ENCODE measurements at places on chromosomes 12 and 14.

DNA sequence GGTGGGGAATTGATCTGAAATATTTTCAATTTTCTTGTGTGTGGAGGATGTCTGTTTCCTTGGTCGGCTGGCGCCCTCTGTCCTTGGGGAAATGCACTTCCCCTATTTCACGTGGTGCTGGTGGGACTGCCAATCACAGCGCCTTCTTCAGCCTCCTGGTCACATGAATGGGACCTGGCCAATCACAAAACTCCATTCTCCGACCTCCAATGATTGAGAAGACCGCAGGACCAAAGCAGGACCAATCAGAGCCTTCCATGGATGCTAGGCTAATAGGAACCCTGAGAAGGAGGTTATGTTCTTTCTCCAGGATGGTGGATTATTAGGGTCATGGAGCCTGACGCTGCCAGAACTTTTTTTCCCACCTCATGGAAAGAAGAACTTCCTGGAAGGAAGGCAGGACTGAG, 188.7 kb downstream of the TTC8 start:
- peak; percentile 30 for DNase-seq

DNA sequence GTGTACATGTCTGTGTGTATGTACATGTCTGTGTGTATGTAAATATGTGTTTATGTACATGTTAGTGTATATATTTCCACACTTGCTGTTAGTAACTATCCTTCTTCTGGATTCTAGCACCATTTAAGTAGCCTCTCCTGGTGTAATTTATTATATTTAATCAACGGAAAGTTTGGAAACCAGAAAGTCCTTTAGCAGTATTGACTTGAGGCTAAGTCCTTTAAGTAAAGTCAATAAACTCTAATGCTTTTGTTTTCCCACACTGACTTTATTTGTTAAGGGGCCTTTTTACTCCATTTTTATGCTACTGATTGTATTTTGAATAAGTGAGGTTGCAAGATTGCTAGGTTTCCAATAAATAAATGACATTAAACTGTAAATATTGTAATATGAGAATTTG, 876.4 kb upstream of the SEL1L start:
- no peak for DNase-seq

- no peak for DNase-seq
Observed at GRCh38 chr14:20391505-20391904, 21.8 kb downstream of the TEP1 start.

DNA sequence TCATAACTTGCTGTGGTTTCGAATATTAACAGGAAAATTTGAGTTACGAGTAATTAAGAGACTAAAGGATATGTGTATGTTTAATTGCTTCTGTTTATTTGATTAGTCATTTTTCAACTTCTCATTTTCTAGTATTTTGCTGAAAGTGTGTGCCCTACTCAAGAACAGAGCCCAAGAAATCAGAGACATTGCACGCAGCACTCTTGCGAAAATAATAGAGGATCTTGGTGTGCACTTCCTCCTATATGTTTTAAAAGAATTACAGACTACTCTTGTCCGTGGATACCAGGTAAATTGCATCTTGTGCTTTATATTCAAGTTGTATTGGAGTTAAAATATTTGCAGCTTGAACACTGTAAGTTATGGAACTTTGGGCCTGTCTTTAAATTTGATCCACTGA, 50.8 kb downstream of the ARL1 start:
- DNase-seq = no peak

GRCh38 chr12:52845946-52846345, 2.8 kb downstream of the KRT78 start:
- no peak for DNase-seq

- peak; percentile 53 for DNase-seq
Observed at GRCh38 chr12:81468206-81468605, 290.9 kb downstream of the PPFIA2 start.

DNA sequence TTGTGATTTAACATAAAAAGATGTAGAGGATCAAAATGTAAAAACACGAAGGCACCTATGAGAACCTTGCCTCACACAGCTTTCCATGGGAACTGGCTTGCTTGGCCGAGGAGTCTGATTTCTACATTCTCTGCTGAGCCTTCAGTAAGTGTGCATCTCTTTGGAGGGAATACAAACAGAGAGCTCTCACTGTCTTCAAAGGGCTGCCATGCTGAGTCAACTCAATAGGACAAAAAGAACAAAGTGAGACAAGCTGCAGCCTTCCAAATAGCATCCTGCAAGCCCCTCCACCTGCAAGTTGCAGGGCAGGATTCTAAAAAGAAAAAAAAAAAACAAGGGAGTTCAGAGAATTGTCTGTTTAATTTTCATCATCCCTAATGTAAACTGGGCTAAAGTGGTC, 411.9 kb downstream of the NELL2 start:
- DNase-seq = no peak

DNA sequence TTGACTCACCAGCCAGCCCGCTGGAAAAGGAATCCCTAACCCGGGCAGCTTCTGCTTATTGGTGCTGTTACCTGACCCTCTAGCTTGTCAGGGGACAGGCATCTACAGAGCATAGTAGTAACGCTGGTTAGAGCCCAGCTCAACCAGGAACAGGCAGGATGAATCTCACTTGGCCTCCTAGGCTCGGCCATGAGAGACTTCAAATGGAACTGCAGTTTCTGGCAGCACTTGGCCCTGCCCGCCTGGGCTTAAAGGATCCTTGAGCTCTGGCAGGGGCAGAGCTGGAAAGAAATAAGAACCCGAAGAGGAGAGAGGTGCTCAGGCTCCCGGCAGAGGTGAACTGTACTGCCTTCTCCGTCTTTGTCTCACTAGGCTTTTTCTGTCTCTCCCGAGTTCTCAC, 2.3 kb upstream of the LHX5 start:
- no peak for DNase-seq

DNA sequence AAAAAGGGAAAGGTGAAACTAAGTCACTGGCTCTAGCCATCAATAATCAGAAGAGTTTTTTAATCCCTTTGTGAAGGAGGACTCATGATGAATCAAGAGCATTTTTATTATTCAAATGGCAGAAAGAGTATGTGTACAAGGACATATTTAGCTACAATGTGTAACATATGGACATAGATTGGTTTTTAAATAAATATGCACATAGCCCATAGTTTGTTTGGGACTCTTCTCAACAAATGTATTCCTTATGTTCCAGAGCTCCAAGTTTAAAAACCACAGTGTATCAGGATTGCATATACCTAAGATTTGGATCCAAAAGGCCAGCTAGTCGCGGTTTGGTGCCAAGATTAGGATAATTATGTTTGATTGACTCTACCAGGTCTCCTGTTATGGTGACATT, 104.2 kb downstream of the C12orf50 start:
- DNase-seq = no peak

DNA sequence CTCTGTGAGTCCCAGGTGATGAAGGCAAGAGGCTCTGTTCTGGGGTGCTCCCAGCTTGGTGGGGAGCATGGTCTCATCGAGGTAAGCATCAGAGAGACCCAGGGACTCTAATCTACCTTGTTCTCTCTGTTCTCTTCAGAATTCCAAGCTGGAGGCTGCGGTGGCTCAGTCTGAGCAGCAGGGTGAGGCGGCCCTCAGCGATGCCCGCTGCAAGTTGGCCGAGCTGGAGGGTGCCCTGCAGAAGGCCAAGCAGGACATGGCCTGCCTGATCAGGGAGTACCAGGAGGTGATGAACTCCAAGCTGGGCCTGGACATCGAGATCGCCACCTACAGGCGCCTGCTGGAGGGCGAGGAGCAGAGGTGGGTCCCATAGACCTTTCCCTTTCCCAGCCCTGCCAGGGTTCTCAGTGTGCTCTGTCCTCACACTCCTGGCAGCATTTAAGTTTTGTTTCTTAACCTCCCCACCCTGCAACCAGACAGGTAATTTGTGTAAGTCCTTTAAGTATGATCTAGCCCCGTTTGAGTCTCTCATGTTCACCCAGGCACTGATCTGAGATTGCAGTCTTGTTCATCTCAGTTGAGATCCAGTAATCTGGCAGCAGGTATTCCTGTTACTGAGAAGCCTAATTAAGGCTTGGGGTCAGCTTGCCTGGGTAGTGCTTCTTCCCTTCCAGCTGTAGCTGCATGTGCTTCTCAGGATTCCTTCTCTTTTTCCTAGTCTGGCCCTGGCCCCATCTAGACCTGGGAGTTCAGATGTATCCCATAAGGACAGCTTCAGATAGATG, 14.8 kb upstream of the KRT81 start:
- DNase-seq = no peak

DNA sequence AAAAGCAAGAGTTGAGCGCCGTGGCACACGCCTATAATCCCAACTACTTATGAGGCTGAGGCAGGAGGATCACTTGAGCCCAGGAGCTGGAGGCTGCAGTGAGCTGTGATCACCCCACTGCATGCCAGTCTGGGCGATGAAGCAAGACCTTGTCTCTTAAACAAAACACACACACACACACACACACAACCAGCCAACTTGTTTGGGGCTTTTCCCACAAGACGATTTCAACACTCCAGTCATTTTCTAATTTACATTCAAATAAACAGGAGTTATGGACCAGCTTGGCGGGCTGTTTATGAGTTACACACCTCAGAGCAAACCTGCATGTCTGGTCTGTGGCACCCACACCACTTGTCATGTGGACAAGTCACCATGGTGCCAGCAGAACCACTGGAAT, 6.7 kb downstream of the GLTP start:
- no peak for DNase-seq

DNA sequence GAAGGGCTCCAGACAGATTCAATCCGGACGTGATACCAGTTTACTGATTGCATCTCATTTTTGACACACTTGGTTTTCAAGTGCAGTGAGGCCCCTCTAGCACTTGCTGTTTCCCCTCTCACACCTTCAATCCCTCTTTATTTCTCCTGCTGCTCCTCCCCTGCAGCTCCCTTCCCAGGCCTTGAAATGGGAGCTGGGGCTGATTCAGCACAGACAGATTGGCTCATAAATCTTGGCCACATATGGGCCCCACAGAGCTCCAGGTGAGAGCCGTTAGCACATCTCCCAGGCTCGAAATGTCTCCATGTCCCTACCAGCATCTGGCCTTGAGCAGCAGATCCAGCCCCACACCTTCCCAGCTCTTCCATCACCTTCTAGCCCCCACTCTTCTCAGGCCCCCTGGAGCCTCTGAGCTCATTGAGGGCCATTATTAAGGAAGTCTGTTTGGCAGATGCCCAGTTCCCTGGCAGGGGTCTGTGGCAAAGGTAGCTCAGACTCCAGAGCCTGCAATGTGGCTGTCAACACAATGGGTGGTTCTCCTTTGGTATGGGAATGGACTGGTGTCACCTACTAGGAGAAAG, 220.3 kb upstream of the FKBP4 start:
- no peak for DNase-seq

DNA sequence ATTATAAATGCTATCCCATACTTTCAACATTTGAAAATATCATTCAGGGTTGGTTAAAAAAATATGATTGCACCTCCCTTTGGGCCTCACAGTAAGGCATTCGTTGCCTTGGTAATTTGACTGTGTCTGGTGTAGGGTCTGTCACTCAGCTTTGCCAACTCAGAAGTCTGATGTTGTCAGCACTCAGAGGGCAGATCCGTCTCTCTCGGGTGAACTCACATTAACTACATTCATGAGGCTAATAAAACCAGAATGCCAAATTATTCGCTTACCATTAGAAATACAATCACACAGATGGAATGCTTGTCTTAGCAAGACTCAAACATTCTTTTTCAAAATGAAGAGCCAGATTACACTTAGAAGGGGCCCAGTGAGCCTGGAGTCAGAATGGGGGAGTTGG, 53.0 kb downstream of the NPAS3 start:
- peak; percentile 50 for DNase-seq

DNA sequence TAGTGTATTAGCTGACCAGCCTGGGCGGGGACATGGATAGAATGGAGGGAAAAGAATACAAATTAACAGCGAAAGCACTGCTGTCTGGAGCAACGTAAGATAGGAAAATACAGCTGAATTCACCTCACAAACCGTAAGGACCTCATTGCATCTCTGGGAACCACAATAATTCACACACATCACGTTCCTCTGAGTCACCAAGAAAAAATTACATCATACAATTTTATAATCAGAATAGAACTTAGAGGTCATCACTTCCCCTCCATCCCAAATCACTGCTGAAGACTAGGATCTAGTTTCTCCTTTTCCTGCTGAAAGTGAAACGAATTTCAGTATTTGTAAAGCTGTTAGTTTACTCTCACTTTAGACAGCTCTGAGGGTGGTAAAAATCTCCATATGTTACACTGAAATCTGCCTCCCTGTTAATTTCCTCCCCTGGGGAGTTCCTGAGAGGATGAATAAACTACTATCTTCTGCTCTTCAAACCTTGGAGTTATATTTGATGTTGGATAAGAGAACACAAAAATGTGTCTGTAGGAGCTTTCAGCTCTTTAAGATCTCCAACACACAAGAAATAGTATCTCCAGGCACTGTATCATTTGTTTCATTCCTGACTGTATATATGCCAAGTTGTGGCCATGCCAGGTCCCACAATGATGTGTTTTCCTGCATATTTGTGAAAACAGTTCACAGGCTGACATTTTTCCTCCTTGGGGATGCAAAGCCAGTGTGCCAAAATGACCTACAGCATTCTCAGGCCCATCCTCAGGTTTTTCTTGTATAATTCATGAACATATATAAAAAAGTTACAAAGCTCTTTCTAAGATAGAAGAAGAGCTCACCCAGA, 63.8 kb upstream of the SSTR1 start:
- DNase-seq = peak; percentile 83

DNA sequence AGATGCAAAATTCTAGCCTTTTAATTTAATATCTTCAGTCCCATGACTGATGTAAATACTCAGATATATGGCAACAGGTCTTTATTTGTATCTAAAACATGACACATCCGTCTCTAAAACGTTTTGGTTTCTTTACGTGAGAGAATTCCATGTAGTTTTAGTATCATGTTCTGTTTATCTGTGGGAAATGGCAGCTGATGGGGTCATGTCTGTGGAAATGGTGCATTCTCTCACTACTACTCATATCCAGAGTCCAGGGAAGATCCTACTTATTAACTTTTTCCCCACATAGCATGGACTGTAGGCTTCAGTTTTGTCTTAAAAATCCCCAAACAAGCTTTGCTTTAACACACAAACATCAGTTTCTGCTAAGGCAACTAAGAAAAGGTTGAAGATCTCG, 53.8 kb downstream of the SPTLC2 start:
- DNase-seq = peak; percentile 77

DNA sequence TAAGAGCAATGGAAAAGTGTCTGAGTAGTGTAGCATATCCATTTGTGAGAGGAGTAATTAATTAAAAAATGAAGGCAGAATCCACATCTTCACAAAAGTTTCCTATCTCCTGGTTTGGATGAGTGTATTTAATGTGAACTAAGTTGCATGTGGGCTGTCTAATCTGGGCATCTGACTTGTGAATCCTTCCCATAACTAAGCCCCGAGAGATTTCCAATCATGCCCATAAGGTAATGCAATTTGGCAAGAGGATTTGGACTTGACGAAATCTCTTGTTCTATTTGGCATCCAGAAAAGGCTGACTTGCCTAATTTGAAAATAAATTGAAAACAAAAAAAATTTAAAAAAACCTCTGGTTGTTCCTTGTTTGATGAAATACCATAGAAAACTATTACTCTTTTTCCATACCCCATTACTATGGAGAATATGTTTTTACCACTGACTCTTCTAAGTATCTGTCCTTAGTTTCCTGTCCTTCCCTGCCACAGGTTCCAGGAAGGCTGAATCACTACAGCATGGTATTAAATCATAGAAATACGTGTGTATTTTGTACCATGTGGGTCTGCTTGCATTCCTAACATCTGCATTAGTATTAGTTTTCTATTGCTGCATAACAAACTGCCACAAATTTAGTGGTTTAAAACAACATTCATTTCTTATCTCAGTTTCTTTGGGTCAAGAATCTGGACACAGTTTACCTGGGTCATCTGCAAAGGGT, 48.4 kb downstream of the ETV6 start:
- peak; percentile 57 for DNase-seq

All from fibroblast of skin of scalp (primary cell).